Calu3 (cell line): ENCODE measurements at places on chromosomes 6 and 20. TPM values are rescaled to one million over a fixed set of nuclear protein-coding genes. Genes with fewer than 3 reads are reported as not detected.

Gene SLC22A3
- 3.3 and 8.1 TPM in 2 replicates for total RNA-seq

Gene NUS1
- 45.9 and 52.0 TPM in 2 replicates for total RNA-seq

Gene RBL1
- total RNA-seq = 20.3 and 21.5 TPM in 2 replicates

Gene FILIP1
- not detected in 2 replicates for total RNA-seq

Gene PKHD1
- 23.7 and 25.2 TPM in 2 replicates for total RNA-seq

Gene NFATC2
- total RNA-seq = 14.2 and 15.8 TPM in 2 replicates

Gene ADGRF1
- 256 and 313 TPM in 2 replicates for total RNA-seq

Gene EDN1
- total RNA-seq = 24.7 and 40.6 TPM in 2 replicates

Gene MAS1
- not detected in 2 replicates for total RNA-seq

Gene PIM1
- 18.6 and 19.1 TPM in 2 replicates for total RNA-seq

Gene C6orf118
- total RNA-seq = not detected in 2 replicates

Gene DEFB129
- not detected in 2 replicates for total RNA-seq

Gene BPI
- total RNA-seq = not detected in 2 replicates

Gene PPP1R3G
- 0.07 and 0.20 TPM in 2 replicates for total RNA-seq

Gene RAD21L1
- total RNA-seq = not detected in 2 replicates

Gene SIRPB2
- total RNA-seq = 0.57 and 1.1 TPM in 2 replicates

Gene RBBP8NL
- total RNA-seq = 6.2 and 6.4 TPM in 2 replicates

Gene SRSF3
- total RNA-seq = 347 and 370 TPM in 2 replicates

Gene ZNF341
- total RNA-seq = 10.2 and 12.9 TPM in 2 replicates

Gene AKAP12
- total RNA-seq = 21.8 and 31.8 TPM in 2 replicates

Gene TNFRSF6B
- not detected in 2 replicates for total RNA-seq

Gene SLC13A3
- 0.49 TPM in 1 of 2 replicates, not detected in the other for total RNA-seq

Gene ANKRD66
- total RNA-seq = not detected in 2 replicates

Gene MCHR2
- total RNA-seq = not detected in 2 replicates

Gene CTCFL
- not detected in 2 replicates for total RNA-seq

Gene GINM1
- 23.4 and 26.7 TPM in 2 replicates for total RNA-seq

Gene RUNX2
- 0.54 and 0.66 TPM in 2 replicates for total RNA-seq

Gene RNF39
- total RNA-seq = 1.3 and 1.4 TPM in 2 replicates

Gene EYS
- not detected in 2 replicates for total RNA-seq

Gene SLC17A3
- not detected in 2 replicates for total RNA-seq

Gene CD83
- 5.1 and 6.5 TPM in 2 replicates for total RNA-seq

Gene CCN2
- 159 and 373 TPM in 2 replicates for total RNA-seq

Gene JPH2
- total RNA-seq = 0.50 and 0.59 TPM in 2 replicates

Gene TTK
- total RNA-seq = 29.6 and 36.2 TPM in 2 replicates

Gene ZNF334
- not detected in 2 replicates for total RNA-seq

Gene CCR6
- total RNA-seq = not detected in 2 replicates
